T-helper 17 cell (primary cell): ENCODE measurements at places on chromosomes 7 and 10. TPM values are rescaled to one million over a fixed set of nuclear protein-coding genes. Genes with fewer than 3 reads are reported as not detected.

- no peak overlapping the region for H3K4me3 ChIP-seq
- no peaks in the 10 kb centered on the region for H3K36me3 ChIP-seq
- peaks cover 48% of the 10 kb centered on the region for H3K27me3 ChIP-seq
- no peaks in the 10 kb centered on the region for H3K4me1 ChIP-seq
- H3K27ac ChIP-seq, result peak overlapping the region; percentile 29
- DNase-seq, result no peak
Observed at GRCh38 chr7:141527076-141527475, 24.1 kb upstream of the AGK start.

- H3K36me3 ChIP-seq, result no peaks in the 10 kb centered on the region
- H3K4me3 ChIP-seq, result no peak overlapping the region
- DNase-seq, result no peak
- H3K4me1 ChIP-seq, result no peaks in the 10 kb centered on the region
- H3K27ac ChIP-seq, result no peak overlapping the region
Observed at GRCh38 chr10:107740962-107741690, 576.6 kb upstream of the SORCS1 start.

GRCh38 chr7:23287612-23288011, 11.5 kb upstream of the MALSU1 start:
- no peak overlapping the region for H3K27ac ChIP-seq
- peaks cover 4% of the 10 kb centered on the region for H3K4me1 ChIP-seq
- H3K27me3 ChIP-seq, result peaks cover 6% of the 10 kb centered on the region
- no peak overlapping the region for H3K4me3 ChIP-seq
- no peak for DNase-seq

- no peaks in the 10 kb centered on the region for H3K36me3 ChIP-seq
- H3K4me1 ChIP-seq, result peaks cover 36% of the 10 kb centered on the region
- peak overlapping the region; percentile 86 for H3K27ac ChIP-seq
- peak overlapping the region; percentile 81 for H3K4me3 ChIP-seq
Observed at GRCh38 chr7:4733936-4734528, 41.4 kb upstream of the AP5Z1 start.

DNA sequence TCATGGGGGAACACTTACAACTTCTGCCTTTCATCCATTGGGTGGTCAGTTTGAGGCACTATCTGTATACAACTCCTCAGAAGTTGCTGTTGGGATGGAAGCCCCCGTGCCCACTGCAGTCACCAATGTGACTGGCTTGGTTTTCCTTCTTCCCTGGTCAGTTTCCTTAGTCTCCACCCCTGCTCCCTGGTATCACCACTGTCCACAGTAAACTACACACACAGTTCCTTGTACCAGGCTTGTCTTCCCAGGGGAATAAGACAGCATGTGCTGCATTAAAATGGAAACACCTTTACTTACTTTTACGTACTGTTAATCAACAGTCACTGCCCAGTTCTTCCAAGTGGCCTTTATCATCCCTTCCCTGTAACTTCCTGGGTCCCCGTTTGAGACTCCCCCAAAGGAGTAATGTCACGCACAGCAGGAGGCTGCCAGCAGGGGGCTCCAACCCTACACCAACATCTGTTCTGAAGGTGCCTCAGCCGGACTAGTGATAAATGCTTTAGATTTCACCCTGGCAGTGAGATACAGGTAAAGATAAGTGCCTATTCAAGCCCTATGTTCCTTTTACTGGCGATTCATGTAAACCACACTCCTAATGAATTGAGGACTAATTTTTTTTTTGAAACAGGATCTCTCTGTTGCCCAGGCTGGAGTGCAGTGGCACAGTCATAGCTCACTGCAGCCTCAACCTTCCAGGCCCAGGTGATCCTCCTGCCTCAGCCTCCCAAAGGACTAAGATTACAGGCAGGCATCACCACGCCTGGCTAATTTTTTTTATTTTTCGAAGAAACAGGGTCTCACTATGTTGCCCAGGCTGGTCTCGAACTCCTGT, 45.3 kb upstream of the PIK3AP1 start:
- H3K36me3 ChIP-seq, result no peaks in the 10 kb centered on the region
- H3K27ac ChIP-seq, result no peak overlapping the region
- H3K4me3 ChIP-seq, result no peak overlapping the region
- DNase-seq, result peak; percentile 56

DNA sequence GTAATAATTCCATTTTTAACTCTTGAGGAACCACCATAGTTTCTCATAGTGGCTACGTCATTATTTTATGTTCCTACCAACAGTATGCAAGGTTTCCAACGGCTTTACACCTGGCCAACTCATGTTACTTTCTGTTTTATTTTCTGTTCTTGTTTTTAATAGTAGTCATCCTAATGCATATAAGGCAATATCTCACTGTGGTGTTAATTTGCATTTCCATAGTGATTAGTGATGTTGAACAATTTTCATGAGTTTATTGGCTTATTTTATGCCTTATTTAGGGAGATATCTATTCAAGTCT, 465.5 kb upstream of the KLF6 start:
- H3K36me3 ChIP-seq, result no peaks in the 10 kb centered on the region
- DNase-seq, result no peak
- no peak overlapping the region for H3K4me3 ChIP-seq
- H3K27me3 ChIP-seq, result no peaks in the 10 kb centered on the region
- H3K27ac ChIP-seq, result no peak overlapping the region
- H3K4me1 ChIP-seq, result peaks cover 10% of the 10 kb centered on the region

The ATP6V1F gene
- total RNA-seq, result 68.7 TPM

The CYP3A5 gene
- total RNA-seq, result not detected

DNA sequence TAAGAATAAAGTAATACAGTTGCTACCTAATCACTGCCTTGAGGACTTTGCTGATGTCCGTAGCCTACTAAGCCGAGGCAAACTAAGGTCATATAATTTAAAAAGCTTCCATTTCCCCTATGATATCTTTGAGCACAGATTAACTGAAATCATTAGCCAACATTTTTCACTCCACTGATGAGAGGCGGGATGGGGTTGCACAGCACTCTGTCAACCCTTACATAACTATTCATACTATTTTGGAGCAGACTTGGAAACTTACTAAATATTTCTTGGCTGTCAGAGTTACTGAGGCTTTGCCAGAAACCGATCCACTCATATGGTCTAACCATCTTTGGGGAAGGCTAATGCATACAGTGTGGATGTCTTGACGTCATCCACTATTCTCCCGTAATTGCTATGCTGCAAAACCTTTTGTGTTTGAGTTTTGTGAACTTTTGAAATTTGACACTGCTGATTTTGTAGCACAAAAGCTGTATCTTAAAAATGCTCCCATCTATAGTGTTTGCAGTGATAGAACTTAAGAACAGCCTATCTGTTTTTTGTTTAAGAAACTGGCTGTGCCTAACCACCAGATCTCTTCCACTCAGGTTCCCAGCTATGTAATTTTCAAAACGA, 248.7 kb downstream of the TSPAN12 start:
- no peak for DNase-seq
- H3K27ac ChIP-seq, result no peak overlapping the region
- H3K36me3 ChIP-seq, result no peaks in the 10 kb centered on the region
- no peak overlapping the region for H3K4me3 ChIP-seq

The UNCX gene
- not detected for total RNA-seq

GRCh38 chr7:111029574-111030251, 61.2 kb upstream of the LRRN3 start:
- H3K4me1 ChIP-seq, result peaks cover 41% of the 10 kb centered on the region
- no peak overlapping the region for H3K4me3 ChIP-seq
- no peak for DNase-seq
- H3K27ac ChIP-seq, result peak overlapping the region; percentile 82

- DNase-seq, result peak; percentile 17
- no peaks in the 10 kb centered on the region for H3K27me3 ChIP-seq
- H3K4me1 ChIP-seq, result peaks cover 8% of the 10 kb centered on the region
- no peaks in the 10 kb centered on the region for H3K36me3 ChIP-seq
Observed at GRCh38 chr7:23680414-23681405, 711 bp downstream of the FAM221A start.

The CTAGE4 gene
- total RNA-seq, result 0.32 TPM

GRCh38 chr7:129341816-129342806, 92.1 kb upstream of the STRIP2 start:
- peaks cover 5% of the 10 kb centered on the region for H3K36me3 ChIP-seq
- H3K4me3 ChIP-seq, result no peak overlapping the region
- no peaks in the 10 kb centered on the region for H3K27me3 ChIP-seq
- no peak overlapping the region for H3K27ac ChIP-seq

The TMEM213 gene
- total RNA-seq, result not detected

The ZNF789 gene
- 18.1 TPM for total RNA-seq

DNA sequence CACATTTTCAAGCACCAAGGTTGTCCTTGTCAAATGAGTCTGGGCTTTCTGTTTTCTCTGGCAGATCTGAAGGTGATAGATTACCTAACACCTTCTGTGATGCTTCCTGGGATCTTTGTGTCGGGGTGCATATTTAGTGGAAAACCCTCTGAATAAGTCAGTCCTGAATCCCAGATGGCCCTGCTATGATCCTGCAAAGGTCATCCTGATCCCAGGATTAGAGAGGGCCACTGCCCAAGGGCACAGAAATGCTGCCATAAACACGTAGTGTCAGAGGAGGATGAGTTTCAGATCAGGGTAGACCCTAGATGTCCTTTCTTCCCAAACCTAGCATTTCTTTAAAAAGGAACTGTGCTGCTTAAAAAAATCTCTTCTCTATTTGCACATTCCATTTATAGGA, 19.0 kb downstream of the AGR2 start:
- no peak overlapping the region for H3K27ac ChIP-seq
- no peaks in the 10 kb centered on the region for H3K4me1 ChIP-seq
- H3K27me3 ChIP-seq, result no peaks in the 10 kb centered on the region
- H3K36me3 ChIP-seq, result no peaks in the 10 kb centered on the region
- no peak overlapping the region for H3K4me3 ChIP-seq

The FKBP6 gene
- total RNA-seq, result not detected
